Activated naive CD8-positive, alpha-beta T cell treated with anti-CD3 and anti-CD28 coated beads for 36 hours (primary cell): ENCODE measurements at places on chromosomes 1 and 21.

GRCh38 chr1:94971491-94971924, 44.6 kb upstream of the CNN3 start:
- no peak for DNase-seq

DNA sequence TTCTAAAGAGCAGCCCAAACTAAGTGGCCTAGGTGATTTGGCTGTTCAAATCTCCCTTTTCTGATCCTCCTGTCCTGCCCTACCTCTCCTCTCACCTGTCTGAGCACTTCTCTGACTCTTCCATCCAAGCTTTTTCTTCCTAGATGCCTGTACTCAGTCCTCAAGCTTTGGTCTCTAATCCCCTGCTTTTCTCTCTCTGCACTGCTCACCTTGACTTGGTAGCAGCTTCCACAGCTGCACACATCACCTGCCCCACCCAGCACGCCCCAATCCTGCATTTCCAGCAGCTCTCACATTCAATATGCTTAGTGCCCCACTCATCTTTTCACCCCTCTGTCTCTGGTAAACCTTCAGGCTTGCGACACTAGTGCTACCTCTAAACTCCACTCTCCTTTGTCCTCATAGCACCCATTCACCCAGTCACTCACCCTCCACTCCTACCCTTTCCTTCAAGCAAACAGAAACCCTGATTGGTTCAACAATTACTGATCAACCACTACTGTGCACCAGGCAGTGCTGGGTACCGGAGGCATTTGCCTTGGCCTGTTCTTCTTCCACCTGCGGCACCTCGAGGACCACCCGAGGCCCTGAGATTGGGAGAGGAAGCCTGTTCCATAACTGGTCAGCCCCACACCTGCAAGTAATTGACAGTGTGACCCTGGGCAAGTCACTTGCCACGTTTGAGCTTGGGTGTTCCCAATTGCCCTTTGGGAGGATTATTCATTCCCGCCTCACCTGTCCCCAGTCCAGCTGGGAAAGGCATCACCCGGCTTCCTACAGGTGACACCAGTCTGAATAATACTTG, 136.1 kb upstream of the EDN2 start:
- no peak for DNase-seq

GRCh38 chr1:201606623-201607022, 67.7 kb downstream of the NAV1 start:
- DNase-seq = no peak

GRCh38 chr1:68107771-68108170, 57.3 kb upstream of the DIRAS3 start:
- DNase-seq = no peak

GRCh38 chr1:151967091-151967490, 26.6 kb downstream of the S100A10 start:
- no peak for DNase-seq

GRCh38 chr1:210586771-210587170, 258.1 kb downstream of the HHAT start:
- no peak for DNase-seq

GRCh38 chr1:15098176-15099125, 55.1 kb upstream of the TMEM51 start:
- DNase-seq = no peak

GRCh38 chr1:192529031-192529755, 46.4 kb upstream of the RGS1 start:
- DNase-seq = no peak

DNA sequence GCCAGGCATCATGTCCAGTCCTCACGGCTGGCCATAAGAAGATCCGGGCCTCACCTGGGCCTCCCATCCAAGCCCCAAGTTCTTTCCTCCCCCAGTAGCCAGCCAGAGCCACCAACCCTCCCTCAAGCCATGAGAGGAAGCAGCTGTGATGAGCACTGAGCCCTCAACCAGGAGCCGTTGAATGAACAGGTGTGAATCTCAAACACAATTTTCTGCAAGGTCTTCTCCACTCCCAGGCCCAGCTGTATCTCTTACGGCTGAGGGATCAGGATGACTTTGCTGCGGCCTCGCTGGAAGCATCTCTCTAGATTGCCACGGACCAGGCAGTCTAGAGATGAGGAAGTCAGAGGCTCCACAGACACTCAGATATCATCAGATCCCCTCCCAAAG, 9.8 kb upstream of the CLDN14 start:
- DNase-seq = no peak

- no peak for DNase-seq
Observed at GRCh38 chr1:202798260-202798659, 10.0 kb downstream of the KDM5B start.

GRCh38 chr1:231719485-231720183, 93.0 kb downstream of the DISC1 start:
- DNase-seq = no peak

GRCh38 chr1:100361511-100362089, 9.3 kb downstream of the CDC14A start:
- DNase-seq = no peak

- no peak for DNase-seq
Observed at GRCh38 chr1:69613414-69613813, 45.7 kb downstream of the LRRC7 start.

GRCh38 chr1:21212126-21212525, 35.4 kb upstream of the EIF4G3 start:
- DNase-seq = no peak

DNA sequence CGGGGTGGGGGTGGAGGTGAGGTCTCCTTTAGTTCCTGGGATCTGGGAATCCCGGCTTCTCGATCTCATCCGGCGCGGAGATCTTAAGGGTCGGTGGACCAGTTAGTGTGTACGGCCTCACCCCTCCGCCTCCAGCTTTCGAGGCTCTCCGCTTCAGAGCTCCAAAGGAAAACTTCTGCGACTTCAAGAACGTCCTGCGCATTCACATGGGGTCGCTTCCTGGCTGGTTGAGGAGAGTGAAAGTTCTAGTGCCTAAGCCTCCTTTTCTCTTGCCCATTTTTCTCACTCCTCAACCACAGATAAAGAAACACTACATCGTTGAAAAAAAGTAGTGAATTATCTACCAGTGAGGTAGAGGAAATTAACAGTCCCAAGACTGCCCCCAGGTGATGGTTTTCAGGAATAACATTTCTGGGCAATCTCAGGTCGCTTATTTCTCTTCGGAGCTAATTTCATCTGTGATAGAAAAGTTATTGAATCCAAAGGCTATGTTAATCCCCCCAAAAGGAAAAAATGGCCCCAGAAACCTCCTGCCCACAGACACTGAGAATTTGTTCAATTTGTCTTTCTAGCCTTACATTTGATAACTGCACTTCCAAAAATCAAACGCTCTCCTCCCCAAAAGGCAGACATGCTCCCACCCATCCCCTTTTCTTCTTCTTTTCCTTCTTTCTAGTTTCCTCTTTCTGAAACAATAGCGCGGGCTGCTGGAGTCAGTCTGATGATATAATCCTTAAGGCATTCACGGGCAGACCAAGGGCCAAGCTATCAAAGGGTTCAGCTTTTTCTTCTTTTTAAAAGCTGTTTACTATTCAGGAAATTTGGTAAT, 20.6 kb upstream of the TBX15 start:
- no peak for DNase-seq

GRCh38 chr21:45294509-45295291, 7.0 kb upstream of the POFUT2 start:
- DNase-seq = no peak

GRCh38 chr1:208909011-208909984, 665.1 kb upstream of the PLXNA2 start:
- no peak for DNase-seq

DNA sequence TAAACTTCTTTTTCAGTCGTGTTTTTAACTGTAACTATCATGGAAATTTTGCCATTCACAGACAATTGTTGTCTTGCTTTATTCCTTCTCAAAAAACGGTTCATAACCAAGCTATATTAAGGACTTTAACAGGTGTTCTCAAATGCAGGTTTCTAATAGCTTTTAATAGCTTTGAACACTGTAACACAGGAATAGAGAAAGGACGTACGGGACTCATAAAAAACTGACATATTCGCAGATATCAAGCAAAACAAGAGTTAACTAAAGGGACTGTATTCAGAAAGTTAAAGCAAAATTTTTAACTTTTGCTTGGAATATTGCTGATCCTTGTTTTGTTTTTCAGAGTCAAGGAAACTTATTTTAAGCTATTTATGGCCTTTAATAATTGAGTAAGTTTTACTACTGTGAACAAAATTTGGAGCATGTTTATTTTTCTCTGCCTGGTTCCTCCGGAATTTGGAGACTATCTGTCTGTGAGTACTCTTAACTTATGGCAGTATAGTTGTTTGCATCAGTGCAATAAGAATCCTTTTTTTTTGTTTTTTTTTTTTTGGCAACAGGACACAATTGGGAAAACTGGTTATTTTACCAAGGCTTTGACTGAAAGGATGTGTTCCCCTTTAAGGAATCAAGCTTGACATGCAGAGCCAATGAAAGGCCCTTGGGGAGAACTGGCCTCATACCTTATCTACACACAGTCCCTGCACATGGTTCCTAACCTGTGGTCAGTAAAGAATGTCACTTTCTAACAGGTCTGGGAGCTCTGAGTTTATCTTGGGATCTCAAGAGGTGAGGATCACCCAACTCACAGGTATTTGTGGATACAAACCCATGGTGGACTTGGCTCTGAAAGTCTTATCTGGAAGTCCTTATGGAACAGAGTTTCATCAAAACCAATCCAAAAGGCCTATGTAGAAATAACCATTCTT, 5.8 kb upstream of the CD46 start:
- no peak for DNase-seq

DNA sequence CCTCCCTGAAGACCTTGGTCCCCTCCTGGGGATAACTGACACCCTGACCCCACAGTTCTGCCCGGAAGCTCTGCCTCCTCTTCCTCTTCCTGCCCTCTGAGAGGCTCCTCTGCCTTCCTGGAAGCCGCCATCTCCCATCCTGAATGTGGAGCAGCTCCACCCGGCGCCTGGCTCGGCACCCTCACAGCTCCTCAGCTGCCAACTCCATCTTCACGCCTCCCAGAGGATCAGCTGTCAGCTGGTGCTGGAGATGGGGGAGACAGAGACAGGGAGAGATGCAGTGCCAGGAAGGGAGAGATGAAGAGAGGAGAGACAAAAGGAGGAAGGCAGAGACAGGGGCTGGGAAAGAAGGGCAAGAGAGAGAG, 210.4 kb upstream of the CSF3R start:
- DNase-seq = no peak

GRCh38 chr1:241440904-241441303, 78.7 kb downstream of the FH start:
- DNase-seq = no peak

- peak; percentile 24 for DNase-seq
Observed at GRCh38 chr1:204127597-204128242, 24.1 kb downstream of the ETNK2 start.

- no peak for DNase-seq
Observed at GRCh38 chr1:236103059-236103458, 38.2 kb upstream of the NID1 start.

DNA sequence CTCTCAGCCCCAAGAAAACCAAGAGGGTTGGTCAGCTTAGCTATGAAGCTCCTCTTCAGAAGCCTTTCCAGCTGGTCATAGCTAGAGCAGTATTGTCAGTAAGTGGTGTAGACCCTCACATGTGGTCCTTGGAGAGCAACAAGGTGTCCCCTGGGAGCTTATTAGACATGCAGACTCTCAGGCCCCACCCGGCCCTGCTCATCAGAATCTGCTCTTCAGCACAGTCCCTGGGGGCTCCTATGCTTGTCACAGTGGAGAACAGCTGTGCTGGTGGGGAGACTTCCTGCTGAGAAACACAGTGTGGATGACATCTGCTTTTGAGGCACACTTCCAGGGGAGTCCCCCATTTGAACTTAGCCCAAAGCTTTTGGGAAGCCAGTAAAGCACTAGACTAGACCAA, 21.9 kb upstream of the NEK2 start:
- no peak for DNase-seq
